ENCODE measurements at places on chromosomes 6 and 20.

DNA sequence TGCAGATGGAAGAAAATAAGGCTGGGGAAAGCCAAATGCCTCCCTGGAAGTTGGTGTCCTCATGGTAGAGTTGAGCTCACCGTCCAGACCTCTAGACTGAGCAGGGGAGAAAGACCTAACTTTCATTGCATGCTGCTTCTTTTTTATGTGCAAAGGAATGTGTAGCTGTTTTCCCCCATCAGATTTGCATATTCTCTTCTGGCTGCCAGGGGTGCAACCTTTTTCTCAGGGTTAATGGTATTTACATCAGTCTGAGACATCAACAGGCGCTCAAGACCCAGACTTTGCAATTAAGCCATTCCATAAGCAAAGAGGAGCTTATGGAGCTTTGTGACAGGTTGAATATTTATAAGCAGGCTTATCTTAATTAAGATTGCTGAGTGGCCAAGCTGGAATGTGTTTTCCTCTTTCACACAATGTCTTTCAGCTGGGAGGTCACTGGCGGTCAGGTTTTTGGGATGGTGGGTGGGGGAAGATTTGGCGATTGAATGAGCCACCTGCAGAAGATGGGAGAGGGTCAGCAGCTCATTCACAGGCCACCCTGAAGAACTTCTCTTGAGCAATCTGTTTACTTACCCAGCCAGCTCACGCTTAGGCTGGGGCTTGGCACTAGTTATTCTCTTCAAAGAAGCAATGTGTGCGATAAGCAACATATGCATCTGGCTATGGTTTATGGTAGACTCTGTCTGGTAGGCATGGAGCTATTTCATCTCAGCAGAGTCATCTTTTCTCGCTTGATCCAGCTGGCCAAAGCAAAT, 88.6 kb downstream of the SCP2D1 start:
- no peak for DNase-seq

DNA sequence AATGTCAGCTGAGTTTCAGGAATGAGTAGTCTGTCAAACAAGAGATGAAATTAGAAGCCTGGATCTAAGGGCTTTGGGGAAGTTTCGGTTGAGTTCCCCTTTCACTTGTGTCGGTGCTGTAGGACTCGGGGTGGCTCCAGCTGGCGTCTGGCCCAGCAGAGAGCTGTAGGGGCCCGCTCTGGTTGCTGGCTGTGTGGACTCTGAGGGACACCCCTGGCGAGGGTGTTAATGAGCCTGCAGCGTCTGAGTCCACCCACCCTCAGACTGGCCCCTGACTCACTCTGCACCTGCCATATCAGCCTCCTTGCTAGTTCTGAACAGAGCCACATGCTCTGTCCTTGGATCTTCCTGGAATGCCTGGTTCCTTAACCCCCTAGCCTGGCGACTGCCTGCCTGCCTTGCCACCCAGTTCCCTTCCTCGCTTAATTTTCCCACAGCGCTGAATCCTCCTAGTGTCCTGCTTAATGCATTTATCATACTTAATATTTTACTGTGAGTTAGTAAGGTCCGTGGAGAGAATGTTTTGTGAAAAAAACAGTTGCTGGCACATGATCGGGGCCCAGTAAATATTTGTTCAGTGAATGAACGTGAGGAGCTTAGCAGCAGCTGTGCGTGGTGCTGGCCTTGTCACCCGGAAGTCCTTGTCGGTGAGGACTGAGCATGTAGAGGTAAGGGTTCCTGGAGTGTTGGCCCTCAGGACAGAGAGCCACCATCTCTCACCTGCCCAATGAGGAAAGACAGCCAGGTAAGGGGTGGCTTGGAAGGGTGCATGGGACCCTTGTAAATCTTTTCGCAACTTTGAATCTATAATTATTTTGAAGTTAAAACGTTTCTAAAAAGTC, 1.6 kb downstream of the DNAJC5 start:
- no peak for DNase-seq

DNA sequence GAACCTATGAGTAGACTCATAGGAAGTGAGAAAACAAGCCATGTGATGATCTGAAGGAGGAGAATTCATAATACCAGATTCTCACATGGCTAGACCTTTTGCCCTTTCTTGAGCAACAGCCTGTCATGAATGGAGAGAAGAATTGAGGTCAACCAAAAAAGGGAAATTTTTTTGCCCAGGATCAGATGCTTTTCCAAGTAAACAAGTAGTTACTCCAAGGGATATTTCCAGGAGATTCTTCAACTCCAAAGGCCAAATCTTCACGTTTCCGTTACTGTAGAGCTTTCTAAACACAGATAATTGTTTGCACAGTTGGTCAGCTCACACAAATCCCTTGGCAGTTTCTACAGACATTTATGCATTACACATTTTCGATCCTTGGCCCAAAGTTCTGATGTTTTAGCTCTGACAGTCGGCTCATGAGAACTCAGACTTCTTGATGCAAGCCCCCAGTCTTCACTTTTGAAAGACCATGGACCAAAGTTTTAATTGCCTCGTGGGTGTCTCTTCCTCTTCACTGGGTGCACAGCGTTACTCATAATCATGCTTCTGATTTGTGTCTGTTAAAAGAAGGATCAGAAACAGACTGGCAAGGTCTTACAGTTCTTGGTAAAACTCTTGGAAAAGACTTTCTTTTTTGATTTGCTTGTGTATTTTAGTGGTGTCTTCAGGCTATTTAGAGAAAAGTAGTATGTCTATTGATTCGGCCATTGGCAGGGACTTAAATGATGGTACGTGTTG, 115.0 kb downstream of the TSHZ2 start:
- DNase-seq, result no peak

DNA sequence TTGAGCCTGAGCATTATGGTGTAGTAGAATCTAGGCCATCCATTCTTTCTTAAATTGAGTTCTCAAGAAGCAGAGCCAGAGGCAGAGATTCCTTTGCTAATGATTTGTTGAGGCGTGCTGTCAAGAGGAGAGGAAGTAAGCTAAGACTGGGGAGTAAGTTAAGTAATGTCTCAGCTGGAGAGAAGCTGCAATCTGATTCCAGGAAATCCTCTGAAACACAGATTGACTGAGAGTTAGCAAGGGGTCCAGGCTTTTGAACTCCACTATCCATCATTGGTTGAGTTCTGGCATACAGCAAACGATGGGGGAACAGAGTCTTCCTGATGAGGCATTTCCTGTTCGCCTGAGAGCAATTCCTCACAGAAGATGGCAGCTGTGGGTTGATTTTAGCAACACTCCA, 207.4 kb upstream of the RAB32 start:
- no peak for DNase-seq

GRCh38 chr6:3741477-3741871, 10.0 kb downstream of the PXDC1 start:
- DNase-seq, result no peak

DNA sequence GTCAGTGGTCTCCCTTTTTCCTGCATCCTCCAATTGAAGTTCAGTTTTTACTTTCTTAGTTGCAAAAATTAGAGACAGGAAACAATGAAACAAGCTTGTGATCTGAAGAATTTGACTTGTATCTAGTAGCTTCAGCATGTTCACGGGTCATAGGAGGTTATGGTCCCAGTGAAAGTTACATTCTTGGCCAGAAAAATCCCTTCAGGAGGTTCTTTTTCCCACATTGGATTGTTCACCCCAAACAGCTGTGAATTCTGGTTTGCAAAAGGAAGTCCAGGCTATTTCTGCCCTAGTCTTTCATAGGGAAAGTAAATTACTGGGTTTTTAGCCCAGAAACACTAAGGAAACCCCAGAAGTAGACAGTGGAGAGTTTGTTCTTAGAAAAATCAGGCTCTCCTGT, 8.1 kb downstream of the ANKS1A start:
- DNase-seq, result no peak

GRCh38 chr6:116115781-116116180, 10.2 kb downstream of the COL10A1 start:
- DNase-seq, result no peak

DNA sequence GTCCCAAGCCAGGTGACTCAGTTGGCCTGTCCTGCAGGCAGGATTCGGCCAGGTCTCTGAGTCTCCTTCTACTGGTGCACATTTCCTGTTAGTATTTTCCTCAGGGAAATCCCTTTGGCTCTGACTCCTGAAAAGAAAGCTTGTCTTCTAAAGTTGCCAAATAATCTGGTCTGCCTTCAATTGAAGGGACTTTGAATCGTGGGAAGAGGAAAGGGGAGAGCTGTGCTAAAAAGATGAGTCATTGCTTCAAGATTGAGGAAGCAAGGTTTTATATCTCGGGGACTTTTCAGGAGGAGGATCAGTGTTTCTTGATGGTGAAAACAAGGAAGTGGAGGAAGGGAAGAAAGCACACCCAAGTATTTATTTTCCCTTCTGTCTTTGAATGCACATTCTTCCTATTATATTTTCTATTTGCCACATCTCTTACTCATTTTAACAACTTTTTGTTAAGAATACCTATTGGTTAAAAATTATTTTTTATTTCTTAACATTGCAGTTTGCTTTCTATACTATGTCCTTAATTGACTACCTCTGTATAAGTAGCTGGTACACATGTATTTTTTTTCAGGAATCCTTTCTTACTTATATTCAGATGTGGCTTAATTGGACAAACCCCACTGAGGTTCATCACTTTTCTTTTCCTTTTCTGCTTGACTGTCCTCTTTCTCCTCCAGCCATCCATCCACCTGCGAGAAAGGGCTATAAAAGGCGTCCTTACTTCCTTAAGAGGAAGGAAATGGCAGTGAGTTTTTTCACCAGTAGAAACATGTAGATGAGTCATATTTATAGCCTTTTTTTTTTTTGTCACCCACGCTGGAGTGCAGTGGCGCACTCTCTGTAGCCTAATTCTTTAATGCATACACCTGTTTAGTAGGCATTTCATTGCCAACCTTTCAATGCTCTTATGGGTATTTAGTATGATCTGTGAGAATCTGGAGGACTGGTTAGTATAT, 15.0 kb upstream of the IFNGR1 start:
- DNase-seq, result no peak

- DNase-seq, result no peak
Measured at GRCh38 chr6:111800259-111800765, 72.9 kb downstream of the FYN start.

DNA sequence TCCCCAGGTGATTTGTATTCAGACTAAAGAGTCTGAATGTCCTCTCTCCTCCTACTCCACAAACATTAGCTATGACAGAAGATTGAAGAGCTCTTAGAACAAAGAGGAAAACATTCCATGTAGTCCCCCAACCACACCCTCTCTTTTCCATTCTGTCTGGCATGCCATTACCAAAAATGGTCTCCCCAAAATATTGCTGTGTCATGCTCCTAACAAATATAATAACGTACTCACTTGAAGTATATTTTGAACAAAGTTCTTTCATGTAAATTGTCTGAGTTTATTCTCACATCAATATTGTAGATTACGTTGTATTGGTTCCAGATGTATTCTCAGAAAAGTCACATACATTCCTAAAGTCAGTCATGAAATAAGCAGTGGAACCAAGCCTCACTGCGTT, 467.3 kb upstream of the IRAK1BP1 start:
- DNase-seq, result no peak

Data from HEK293T (cell line).